Retina (tissue), 1 donor: ENCODE measurements at places on chromosomes 2 and 18.

- DNase-seq = no peak
Observed at GRCh38 chr18:37470986-37471385, 94.6 kb downstream of the CELF4 start.

- no peak for DNase-seq
Observed at GRCh38 chr2:204370172-204370718, 175.0 kb upstream of the PARD3B start.

- DNase-seq = no peak
Observed at GRCh38 chr2:144404586-144405314, 115.2 kb downstream of the ZEB2 start.

GRCh38 chr2:217793566-217794132 is 209.1 kb downstream of the TNS1 start:
- DNase-seq = no peak

DNA sequence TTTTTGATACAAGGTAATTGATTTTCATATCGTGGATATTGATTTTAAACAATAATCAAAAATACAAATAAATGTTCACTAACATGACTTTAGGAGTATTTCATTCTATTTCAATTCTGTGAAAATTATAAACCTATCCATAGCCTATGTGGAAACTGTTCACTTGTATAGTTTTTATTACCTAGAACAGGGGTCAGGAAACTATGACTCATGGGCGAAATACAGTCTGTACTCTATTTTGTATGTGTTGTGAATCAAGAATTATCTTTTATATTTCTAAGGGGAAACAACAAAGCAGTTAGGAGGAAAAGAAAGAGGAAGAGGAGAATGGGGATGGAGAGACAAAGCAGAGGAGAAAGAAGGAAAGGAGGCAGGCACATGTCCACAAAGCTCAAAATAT is 181.7 kb upstream of the VRK2 start:
- DNase-seq = no peak

- DNase-seq = no peak
Observed at GRCh38 chr18:73093687-73094250, 226.0 kb upstream of the NETO1 start.

GRCh38 chr18:49999128-49999527 is 185.8 kb upstream of the ACAA2 start:
- DNase-seq = no peak

DNA sequence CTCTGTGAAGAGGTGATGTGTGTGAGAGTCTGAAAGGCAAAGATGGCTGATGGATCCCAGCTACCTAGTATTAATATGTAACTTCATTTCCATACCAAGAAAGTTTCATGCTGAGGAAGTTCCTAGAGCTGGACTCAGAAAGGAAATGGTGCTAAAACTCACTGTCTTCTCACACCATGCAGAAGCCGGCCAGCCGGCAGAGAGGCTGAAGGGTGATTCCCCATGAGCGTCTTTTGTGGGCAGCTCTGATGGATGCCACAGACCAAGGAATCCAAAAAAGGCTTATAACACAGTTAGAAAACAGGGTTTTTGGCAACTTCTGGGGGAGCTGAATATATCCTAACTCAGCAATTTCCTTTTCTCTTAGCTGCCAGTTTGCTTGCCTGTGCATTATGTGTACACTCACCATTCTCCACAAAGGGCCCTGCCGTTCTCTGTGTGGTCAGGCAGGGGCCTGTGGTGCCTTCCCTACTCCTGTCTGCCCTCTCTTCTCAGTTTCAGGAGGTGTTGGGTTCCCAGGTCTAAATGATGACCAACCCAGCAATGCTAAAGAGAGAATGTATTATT is 289.4 kb downstream of the MTX2 start:
- no peak for DNase-seq
